ENCODE measurements at places on chromosomes 11 and 22.
A peak's percentile ranks its signal among the peaks of the same experiment; 100 is the strongest.

GRCh38 chr22:29125844-29126243 is 53.0 kb downstream of the KREMEN1 start:
- peak; percentile 74 for DNase-seq

DNA sequence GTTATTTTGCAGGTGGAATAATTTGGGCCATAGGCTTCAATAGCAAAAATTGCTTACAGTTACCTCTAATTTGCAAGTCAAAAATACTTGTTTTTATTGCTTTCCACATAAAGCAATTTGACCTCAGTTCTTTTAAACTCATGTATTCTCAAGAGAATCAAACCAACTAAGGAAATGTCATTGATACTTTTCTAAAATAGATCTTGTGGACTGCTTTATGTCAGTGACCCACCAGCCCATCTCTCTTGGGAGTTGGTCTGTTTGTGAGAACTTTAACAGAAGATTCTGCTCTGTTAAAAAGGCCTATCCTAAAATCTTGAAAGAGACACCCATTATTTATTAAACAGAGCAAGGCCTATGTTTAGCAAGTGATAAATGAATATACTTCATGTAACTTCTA is 75.2 kb downstream of the DDIAS start:
- DNase-seq: no peak

GRCh38 chr11:86176165-86176884 is 68.2 kb upstream of the EED start:
- peak; percentile 85 for DNase-seq

GRCh38 chr11:48193876-48194275 is 22.7 kb upstream of the OR4B1 start:
- no peak for DNase-seq

- DNase-seq: no peak
Observed at GRCh38 chr22:36457688-36458450, 23.6 kb downstream of the TXN2 start.

DNA sequence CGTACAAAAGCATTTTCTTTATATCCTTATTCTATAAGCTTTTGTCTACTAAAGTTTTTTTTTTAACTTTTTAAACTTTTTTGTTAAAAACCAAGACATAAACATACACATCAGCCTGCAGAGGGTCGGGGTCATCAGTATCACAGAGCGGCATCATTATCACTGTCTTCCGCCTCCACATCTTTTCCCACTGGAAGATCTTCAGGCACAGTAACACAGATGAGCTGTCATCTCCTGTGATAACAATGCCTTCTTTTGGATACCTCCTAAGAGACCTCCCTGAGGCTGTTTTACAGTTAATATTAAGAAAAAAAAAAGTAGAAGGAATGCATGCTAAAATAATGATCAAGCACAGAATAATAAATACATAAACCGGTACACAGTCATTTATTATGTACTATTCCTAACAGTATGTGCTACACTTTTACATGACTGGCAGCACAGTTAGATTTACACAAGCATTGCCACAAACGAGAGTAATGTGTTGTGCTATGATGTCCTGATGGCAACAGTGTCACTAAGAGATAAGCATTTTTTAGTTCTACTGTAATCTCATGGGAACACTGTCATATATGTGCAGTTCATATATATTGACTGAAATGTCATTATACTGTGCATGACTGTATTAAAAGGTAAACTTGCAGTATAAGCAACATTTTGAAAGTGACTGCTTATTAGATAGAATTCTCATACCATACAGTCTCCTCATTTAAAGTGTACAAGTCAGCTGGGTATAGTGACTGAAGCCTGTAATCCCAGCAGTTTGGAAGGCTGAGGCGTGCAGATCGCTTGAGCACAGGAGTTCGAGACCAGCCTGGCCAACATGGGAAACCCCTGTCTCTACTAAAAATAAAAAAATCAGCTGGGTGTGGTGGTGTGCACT is 58.6 kb downstream of the KDM2A start:
- peak; percentile 84 for DNase-seq

GRCh38 chr11:66880496-66881450 is 23.9 kb downstream of the LRFN4 start:
- peak; percentile 47 for DNase-seq

- DNase-seq: no peak
Observed at GRCh38 chr11:111324277-111324720, 26.0 kb downstream of the POU2AF3 start.

GRCh38 chr22:39543095-39543494 is 10.5 kb upstream of the RPS19BP1 start:
- peak; percentile 77 for DNase-seq

- DNase-seq: no peak
Observed at GRCh38 chr11:70156291-70157037, 46.6 kb upstream of the FADD start.

GRCh38 chr11:57098191-57098590 is 83.6 kb upstream of the LRRC55 start:
- no peak for DNase-seq

DNA sequence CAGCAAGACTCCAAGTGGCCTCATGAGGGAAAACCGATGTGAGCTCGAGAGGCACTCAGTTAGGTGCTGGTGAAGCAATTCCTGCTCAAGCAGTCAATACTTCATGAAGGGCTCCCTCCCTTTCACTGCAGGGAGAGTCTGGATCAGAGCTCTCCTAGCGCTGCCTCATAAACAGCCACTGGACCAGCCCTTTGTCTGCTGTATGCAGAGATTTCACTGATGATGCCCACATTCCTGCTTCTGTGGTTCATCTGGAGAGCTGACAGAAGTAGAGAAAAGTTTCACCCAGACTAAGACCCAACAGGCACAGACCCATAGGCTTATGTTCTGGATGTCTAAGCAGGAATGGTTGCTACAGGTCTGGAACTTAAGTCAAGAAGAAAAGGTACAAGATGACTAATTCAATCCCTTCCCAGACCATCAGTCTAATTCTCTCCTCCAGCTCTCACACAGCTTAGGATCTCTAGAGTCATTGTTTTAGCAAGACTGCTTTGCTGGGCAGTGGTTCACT is 4.0 kb downstream of the UCP2 start:
- no peak for DNase-seq

DNA sequence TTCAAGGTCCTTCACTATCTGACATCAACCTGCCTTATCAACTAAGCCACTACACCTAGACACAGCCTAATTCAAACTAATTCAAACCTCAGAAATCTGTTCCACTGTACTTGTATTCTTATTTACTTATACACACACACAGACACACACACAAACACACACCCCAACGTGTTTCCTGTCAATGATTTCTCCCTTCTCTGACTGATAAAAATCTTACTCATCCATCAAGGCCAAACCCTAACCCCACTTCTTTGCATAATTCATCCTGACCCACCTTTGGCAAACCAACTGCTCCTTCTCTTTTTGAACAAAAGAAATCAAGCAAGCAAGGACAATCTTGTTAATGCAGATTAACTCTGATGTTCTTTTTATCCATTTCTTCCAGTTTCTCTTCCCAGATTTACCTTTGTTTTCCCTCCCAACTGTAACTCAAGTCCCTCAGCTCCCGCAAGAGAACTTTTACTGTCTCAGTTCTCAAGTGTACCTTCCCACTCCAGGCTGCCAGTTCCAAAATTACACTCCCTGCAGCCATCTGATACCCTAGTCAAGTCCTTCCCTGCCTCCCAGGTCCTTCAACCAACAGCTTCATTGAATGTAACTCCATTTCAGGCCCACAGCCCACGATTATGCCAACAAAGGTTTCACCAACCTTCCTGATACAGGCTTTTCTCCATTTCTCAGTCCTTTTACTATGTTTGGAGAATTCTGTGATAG is 78.3 kb downstream of the PAK1 start:
- DNase-seq: no peak

DNA sequence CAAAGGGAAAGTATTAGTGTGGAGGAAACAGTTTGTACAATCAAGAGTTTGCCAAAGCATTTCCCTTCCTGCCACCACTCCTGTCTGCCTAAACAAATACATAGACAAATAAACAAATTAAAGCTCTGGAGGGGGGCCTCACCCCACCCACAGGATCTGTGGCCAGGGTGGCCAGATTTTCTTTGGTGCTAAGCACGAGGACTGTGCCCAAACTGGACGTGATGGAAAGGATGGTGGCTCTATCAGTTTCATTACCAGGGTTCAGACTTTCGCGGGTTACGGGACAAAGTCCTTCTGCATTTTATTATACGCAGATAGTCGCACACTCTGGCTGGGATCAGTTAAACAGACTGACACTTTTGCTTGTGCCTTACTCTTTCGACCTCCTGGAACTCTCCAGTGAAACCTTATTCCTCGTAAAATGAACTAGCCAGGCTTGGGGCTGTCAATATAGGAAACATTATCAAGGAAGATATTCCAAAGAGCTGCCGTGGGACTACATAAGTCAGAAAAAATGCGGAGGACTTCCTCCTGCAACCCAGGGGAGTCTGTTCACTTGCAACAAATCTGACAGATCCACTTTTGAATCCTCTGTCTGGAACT is 11.2 kb downstream of the BARX2 start:
- no peak for DNase-seq

GRCh38 chr11:31106968-31107576 is 262.5 kb downstream of the DCDC1 start:
- peak; percentile 77 for DNase-seq

- no peak for DNase-seq
Observed at GRCh38 chr11:43922744-43923405, 19.6 kb upstream of the C11orf96 start.

DNA sequence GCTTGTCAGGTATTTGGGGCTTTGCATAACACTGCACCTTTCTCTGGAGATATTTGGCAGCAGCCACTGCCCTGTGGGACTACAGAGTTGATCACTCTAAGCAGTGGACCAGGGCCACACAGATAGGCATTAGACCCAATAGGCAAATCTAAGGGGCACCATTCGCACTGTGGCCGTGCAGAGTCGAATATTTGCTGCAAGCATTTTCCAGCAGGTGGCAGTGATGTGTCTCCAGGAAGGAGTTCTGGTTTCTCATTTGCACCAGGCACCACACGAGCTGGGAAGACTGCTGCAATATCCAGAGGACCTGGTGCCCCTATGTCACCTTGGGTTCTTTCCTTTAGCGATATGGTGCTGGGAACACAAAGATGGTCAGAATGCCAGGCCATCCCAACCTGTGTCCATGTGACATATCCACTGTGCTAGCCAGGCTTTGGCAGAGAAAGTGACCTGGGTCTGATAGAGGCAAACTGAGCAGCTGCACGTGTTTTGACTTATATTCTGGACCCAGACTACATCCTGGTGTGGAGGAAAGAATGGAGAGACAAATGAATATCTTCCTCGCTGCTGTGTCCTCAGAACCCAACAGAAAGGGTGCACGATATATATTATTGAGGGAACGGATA is 318.7 kb downstream of the BUD13 start:
- peak; percentile 63 for DNase-seq

DNA sequence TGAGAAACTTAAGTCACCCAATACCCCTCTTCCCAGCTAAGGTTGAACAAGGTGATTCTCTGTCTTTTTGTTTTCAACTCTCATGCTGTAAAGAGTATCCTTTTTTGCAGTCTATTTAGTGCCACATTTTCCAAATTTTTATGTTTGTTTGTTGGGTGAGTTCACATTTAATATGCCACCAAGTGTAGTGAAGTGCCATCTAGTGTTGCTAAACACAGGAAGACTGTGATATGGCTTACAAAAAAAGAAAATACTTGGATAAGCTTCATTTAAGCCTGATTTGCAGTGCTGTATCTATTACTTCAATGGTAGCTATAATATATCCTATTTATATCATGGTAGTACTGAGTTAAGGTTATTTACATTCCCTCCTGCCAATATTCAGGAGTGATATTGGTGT is 319.2 kb upstream of the CHORDC1 start:
- no peak for DNase-seq

- peak; percentile 71 for DNase-seq
Observed at GRCh38 chr22:30362651-30363281, 6.0 kb downstream of the CCDC157 start.

- DNase-seq: no peak
Observed at GRCh38 chr11:75277211-75277805, 36.7 kb downstream of the TPBGL start.

DNA sequence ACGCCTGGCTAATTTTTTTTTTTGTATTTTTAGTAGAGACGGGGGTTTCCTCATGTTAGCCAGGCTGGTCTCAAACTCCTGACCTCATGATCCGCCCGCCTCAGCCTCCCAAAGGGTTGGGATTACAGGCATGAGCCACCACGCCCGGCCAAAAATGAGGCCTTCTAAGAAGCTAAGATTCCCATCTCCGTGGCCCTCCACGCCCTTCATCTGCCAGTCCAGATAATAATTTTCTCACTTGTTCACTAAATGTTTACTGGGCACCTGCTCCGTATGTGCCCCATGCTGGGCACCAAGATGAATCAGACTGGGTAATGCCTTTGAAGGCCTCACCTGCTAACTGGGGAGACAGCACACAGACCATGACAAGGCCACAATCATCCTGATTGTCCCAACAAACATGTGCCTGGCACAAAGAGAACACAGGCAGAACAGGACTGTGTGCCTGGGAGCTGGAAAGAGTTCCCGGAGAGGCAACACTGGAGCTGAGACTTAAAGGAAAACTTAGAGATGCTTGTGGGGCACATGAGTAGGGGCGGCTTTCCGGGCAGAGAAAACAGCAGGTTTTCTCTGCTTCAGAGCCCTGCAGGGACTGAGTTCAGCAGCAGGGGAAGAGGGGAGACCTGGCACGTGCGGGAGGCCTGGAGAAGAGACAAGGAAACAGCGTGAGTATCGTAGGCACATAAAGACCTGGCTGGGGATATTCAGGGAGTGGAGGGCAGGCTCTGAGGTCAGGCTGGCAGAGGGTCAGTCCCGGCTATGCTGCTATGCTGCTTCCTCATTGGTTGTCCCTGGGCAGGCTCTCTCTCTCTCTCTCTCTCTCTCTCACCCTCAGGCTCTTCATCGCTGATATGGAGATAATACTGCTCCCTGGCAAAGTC is 2.4 kb downstream of the KIAA0930 start:
- peak; percentile 82 for DNase-seq

- DNase-seq: no peak
Observed at GRCh38 chr11:20070459-20070858, 89.8 kb downstream of the DBX1 start.

- DNase-seq: peak; percentile 37
Observed at GRCh38 chr11:69364921-69365320, 71.0 kb downstream of the MYEOV start.

- DNase-seq: no peak
Observed at GRCh38 chr22:23673826-23674690, 16.8 kb upstream of the RGL4 start.

DNA sequence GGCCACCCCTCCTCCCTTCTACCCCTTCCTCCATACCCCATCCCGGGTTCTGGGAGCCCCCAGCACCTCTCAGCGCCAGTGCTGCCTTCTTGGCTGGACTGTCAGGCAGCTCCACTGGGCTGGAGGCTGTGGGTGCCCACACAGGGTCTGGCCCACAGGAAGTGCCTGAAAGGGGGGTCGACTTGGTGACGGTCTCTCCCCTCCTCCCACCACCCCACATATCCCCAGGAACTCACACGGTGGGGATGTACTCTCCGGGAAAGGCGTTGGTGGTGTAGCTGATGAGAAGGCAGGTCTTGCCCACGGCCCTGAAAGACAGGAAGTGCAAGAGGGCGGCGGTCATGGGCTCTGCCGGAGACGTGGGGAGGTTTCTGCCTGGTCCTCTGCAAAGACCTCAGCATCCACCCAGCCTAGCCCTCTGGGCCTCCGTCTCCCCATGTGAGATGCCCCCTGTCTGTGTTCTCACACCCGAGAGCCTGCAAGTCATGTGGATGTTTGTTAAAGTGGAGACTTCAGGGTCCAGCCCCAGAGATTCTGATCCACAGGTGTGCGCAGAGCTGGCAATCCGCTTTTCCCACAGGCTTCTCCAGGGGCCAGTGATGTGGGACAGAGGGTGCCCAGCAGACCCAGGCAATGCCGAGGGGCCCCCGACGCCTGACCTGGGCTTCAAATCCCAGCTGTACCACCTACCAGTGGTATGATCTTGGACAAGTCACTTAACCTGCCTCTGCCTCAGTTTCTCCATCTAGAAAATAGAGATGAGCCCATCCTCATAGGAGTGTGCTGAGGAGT is 2.5 kb downstream of the RAC2 start:
- peak; percentile 82 for DNase-seq
